T-helper 1 cell (primary cell): ENCODE measurements at places on chromosomes 12 and 14.
A peak's percentile ranks its signal among the peaks of the same experiment; 100 is the strongest.

GRCh38 chr14:103607822-103608221 is 21.2 kb upstream of the KLC1 start:
- no peak for DNase-seq

DNA sequence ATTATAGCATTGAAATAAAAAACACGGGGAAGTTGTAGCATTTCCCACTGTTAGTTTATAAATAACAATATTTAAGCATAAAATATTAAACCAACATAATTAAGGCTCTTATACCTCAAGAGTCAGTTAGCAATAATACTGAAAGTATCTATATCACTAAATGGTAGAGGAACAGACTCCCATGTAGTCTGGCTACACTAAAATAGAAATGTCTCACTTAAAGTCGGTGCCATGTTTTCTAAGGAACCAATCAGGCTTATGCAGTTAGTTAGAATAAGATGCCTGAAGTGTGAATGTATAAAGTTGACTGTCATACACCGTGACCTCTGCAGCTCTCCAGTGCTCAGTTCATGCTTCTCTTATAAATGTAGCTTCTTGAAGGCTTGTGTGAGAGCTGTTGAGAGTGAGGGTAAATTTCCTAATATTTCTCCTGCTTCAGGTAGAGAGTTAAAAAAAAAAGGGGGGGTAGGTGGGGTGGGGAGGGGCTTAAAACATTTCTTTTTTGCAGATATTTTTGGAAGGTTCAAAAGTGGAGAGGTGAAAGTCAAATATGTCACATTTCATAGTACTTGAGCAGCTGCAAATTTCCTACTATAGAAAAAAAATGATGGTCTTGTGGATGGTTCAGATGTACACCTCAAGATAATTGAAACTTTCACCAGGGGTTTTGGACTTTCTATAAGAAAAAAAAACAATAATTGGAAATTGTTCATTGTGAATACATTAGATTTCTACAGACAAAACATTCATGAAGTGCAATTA is 64.5 kb downstream of the PTCSC3 start:
- DNase-seq = no peak

GRCh38 chr12:15698377-15698871 is 90.8 kb downstream of the EPS8 start:
- no peak for DNase-seq

- no peak for DNase-seq
Measured at GRCh38 chr12:105559310-105559709, 228.8 kb downstream of the C12orf75 start.

- no peak for DNase-seq
Measured at GRCh38 chr14:48665077-48665784, 920.9 kb downstream of the RPS29 start.

- no peak for DNase-seq
Measured at GRCh38 chr14:74942181-74942580, 13.2 kb downstream of the PGF start.

GRCh38 chr12:65122703-65123102 is 1.6 kb upstream of the WIF1 start:
- no peak for DNase-seq

GRCh38 chr12:50635364-50635763 is 128.5 kb upstream of the ATF1 start:
- DNase-seq = no peak

GRCh38 chr12:3837049-3837448 is 36.1 kb downstream of the PARP11 start:
- no peak for DNase-seq

- no peak for DNase-seq
Measured at GRCh38 chr12:93005928-93006392, 76.9 kb upstream of the EEA1 start.

DNA sequence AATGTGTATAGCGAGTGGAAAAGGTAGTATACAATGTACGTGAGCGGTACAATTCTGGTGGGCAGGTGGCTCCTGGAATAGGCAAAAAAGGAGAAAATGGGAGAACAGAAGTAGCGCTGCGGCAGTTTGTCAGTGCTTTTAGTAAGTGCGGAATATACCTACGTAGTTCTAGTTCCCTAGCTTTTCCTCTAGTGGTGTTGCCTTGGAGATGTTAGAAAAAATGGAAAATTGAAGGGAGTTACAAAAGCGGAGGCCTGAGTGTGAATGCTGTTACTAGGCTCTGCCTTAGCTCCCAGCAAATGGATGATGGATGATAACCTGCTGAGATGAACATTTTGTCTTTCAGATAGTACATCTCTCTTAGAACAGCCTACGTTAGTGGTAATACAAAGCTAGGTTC is 1.1 kb downstream of the TTC8 start:
- DNase-seq = no peak

GRCh38 chr14:61385002-61385685 is 63.8 kb downstream of the PRKCH start:
- peak; percentile 53 for DNase-seq

DNA sequence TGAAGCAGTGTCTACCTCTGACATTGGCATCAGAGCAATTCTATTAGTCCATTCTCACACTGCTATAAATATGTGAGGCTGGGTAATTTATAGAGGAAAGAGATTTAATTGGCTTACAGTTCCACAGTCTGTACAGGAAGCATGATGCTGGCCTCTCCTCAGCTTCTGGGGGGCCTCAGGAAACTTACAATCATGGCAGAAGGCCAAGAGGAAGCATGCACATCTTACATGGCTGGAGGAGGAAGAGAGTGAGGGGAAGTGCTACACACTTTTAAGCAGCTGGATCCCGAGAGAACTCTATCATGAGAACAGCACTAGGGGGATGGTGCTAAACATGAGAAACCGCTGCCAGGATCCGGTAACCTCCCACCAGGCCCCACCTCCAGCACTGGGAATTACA is 25.7 kb upstream of the SEL1L start:
- DNase-seq = no peak

DNA sequence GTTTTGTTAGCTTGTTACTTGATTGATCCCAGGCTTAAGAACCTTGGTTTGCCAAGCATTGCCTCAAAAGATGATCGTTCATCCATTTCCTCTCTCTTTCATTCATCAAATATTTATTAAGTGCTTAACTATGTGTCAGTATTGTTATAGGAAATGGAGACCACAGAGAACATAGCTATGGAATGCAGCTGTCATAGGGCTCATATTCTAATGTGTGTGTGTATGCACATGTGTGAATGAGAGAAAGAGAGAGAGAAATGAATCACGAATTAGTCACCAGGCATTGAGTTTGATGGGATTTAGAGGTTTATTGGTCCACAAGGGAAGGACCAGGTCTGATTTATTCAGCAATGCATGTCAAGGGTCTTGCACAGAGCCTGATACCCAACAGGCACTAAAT is 71.0 kb upstream of the FBXO21 start:
- DNase-seq = no peak

DNA sequence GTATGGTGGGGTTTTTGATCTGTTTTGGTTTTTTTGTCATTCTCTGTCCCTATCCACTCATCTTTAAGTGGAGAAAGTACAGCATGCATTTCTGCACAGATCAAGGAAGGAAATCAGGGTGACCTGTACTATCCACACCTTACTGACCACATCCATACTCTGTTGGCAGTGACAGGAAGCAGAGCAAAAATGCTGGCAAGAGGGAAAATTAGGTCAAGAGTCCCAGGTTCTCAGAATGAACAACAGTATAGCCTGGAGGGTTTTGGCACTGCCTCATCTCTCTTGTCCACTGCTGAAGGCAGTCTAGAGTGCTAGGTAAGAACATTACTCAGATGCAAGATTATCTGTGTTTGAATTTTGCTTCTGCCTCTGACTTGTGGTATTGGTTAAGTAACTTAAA is 70.7 kb downstream of the TAOK3 start:
- DNase-seq = no peak

DNA sequence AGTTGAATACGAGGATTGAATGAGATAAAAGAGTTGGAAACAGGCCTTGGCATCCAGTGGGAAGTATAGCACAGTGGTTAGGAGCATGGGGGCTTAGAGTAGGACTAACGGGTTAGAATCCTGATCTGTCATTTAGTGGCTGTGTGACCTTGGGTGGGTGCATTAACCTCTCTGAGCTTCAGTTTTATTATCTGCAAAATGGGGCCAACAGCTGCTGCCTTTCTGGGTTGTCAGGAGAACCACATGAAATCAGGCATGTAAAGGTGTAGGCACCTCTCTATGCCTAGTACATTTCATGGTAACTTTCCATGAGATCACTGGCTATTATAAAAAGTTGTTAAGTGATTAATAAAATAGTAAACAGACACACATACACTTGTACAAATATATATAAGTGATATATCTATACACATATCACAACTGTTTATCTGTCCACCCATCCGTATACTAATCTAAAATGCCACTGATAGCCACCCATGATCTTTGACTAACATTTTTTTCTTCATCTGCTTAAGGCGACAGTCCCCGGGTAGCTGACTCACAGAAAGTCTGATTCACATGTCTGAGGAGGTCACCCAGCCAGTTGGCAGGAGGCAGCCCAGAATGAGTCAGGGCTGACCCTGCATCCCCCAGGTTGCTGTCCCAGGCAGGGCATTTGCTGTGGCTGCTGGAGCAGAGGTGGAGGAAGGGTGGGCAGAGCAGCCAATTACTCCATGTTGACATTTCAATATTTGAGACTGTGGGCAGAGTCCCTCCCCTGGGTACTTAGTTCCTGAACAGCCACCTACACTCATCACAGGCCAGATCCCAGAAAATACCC is 125.6 kb upstream of the NOS1 start:
- no peak for DNase-seq

- no peak for DNase-seq
Measured at GRCh38 chr12:62632411-62632918, 165.8 kb downstream of the MON2 start.

DNA sequence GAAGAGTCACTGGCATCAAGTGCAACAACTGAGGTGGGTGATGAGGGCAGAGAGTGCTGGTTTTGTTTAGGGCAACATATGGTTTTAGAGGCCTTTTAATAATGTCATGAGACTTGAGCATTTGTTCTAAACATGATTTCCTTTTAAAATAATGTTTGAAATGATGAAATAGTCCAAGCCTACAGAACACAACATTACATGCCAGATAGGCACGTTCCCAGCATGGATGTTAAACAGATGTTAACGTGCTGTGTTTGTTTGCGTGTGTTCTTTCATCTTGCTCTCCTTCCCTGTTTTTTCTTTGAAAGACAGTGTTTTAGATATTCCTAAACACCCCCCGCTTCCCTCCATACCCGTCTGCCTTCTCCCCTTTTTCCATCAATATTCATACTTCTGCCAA is 82.3 kb downstream of the RGS6 start:
- DNase-seq = no peak

- DNase-seq = no peak
Measured at GRCh38 chr14:33134162-33134561, 195.5 kb downstream of the NPAS3 start.

GRCh38 chr12:65493913-65494245 is 215.4 kb downstream of the MSRB3 start:
- DNase-seq = no peak

GRCh38 chr12:23550753-23551152 is 398.7 kb downstream of the SOX5 start:
- DNase-seq = no peak

DNA sequence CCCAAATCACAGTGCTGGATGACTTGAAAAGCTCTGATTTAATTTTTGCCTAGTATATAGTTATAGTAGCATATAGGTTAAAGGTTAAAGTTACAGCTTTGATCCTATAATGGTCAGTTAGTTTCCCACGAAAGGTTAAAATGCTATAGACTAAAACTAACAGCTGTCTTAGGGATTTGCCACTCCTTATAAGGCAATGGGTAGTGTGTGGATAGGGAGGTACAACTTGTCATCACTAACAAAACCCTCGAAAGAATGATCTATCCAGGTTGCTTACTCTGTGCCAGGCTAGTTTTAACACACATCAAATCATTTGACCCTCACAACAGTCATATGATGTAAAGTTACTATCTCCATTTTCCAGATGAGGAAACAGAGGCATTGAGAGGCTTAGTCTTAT is 11.7 kb downstream of the RCOR1 start:
- no peak for DNase-seq

- no peak for DNase-seq
Measured at GRCh38 chr12:116217045-116217735, 60.3 kb downstream of the MED13L start.

DNA sequence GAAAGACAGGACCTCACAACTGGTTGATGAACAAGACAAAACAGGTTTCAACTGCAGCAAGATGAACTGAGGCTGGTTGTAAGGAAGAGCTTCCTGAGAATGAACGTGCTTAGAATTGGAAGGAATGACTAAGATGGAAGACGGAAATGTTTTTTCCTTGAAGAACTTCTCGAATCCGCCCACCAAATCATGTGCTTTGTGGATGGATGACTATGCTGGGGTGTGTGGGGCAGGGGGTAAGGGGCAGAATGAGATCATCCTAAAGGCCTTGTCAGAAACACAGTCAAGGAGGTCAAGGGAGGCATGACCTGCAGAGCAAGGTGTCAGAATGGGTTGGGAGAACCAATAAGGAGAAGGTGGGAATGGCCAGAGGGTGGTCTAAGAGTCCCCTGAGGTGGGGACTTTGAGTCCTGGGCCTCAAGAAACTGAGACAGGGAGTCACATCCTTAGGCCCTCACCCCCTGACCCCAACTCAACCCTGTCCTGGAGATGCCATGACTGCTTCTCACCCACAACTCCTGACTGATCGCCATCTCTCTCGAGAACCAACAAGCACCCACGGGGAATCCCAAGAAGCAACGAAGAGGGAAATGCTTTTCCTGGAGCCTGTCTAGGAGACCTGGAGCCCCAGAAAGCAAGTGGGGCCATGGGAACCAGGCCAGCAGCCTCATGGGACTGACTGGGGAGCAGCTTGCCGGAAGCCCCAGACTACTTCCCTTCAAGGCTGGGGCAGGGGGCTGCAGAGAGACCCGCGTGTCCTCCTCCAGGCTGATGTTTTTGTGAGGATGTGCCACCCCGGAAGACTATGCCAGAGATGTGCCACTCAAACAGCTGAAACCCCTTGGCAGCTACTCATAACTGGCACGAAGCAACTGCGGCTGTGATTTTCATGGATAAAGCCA is 84.0 kb downstream of the ACTN1 start:
- no peak for DNase-seq

- no peak for DNase-seq
Measured at GRCh38 chr14:29734732-29735131, 192.9 kb downstream of the PRKD1 start.

- no peak for DNase-seq
Measured at GRCh38 chr14:24888532-24888931, 161.4 kb downstream of the STXBP6 start.

- DNase-seq = peak; percentile 62
Measured at GRCh38 chr14:23237772-23238594, at the start of gene RNF212B. Gene RNF212B, plus strand, starts transcription at chr14:23237936. Its CDS starts 2,410 bp downstream, at chr14:23240346.

- no peak for DNase-seq
Measured at GRCh38 chr12:76945867-76946266, 67.0 kb upstream of the CSRP2 start.
